NCI-H1105 treated with DMSO at 0.1 percent for 48 hours (cell line): ENCODE measurements at places on chromosomes 6 and 20.

DNA sequence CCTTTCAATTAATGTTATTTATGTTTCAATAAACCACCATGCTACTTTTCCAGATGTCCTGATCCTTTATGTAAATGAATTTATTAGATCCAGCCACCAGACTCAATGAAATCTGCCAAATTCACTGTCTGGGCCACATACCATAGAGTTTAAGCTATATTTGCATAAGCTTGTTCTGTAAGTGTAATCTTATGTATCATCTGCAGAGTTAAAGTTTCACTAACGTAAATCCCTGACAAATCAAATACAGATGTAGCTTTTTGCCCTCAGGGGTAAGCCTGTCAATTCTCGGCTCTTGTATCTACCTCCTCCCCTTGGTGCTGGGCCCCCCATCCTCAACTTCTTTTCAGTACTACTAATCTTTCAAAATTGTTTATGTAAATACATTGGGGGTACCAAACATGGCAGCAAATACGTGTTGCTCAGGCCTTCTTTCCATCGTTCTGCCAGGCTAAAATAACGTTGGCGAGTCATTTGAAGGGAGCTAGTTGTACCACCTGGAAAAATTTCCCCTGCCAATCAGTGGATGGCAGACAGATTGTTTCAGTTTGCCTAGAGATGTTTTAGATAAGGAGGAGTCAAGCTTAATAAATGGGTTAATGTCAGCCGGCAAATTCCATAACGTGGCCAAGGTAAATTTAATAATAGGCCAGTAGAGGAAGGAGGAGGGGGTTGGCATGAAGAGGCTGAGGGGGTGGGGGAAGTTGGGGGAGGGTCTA is 79.6 kb downstream of the RPS12 start:
- no peak for DNase-seq

DNA sequence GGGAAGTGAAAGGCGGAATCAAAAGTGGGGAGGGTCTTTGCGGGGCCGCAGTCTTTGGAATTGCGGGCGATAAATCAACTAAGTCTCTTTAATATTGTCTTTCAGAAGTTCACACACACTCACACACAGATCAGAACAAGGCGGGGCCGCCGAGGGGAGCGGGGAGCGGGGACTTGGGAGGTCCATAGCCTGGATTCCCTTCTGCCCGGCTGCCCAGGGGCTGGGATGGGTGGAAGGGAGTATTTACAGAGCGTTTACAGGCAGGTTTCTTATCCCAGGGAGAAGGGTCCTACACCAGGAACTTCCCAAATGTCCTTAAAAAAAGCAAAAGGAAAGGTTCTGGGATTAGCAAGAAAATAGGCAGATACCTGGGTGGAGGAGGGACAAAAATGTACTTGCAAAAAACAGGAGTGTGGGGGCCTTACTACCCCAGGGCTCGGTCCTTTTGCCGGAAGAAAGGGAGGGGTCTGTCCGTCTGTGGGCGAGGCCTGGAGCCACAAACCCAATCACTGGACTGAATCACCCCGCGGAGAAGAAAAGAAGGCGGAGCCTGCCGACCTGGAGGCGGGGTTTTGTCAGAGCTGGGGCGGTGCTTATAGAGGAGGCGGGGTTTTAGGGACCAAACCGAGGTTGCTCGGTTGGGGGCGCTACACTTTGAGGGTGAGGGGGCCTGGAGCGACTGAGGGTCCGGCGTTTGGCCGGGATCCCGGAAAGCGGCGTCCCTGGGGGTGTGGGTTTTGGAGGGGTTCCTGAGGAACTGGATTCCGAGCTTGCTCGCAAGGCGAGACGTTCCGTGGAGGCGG is 3.2 kb downstream of the PRRT1 start:
- DNase-seq: no peak

DNA sequence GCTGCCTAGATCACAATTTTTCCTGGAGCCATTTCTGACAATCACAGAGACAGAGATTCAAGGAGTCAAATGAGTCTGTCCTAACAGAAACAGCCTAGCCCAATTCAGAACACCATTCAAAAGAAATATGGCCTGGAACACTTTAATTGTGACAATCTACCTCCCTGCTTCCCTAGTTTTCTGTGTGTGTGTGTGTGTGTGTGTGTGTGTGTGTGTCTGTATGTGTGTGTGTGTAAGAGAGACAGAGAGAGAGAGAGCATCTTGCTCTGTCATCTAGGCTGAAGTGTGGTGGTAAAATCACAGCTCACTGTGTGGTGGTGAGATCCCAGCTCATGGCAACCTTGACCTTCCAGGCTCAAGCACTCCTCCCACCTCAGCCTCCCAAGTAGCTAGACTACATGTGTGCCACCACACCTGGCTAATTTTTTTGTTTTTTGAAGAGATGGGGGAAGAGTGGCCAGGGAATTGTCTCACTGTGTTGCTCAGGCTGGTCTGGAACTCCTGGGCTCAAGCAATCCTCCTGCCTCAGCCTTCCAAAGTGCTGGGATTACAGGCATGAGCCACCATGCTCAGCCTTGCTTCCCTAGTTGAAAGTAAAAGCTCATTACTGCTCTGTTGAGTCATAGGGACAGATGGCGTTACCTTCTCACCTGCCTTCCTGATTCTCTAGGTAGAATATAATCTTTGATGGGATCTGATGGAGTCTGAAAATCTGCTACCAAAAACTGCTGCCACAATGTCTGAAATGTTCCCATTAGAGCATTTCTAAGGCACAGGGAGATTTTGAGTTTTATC is 89.6 kb upstream of the BEND6 start:
- no peak for DNase-seq

GRCh38 chr20:44585057-44585963 is 2.9 kb downstream of the PKIG start:
- DNase-seq: no peak

DNA sequence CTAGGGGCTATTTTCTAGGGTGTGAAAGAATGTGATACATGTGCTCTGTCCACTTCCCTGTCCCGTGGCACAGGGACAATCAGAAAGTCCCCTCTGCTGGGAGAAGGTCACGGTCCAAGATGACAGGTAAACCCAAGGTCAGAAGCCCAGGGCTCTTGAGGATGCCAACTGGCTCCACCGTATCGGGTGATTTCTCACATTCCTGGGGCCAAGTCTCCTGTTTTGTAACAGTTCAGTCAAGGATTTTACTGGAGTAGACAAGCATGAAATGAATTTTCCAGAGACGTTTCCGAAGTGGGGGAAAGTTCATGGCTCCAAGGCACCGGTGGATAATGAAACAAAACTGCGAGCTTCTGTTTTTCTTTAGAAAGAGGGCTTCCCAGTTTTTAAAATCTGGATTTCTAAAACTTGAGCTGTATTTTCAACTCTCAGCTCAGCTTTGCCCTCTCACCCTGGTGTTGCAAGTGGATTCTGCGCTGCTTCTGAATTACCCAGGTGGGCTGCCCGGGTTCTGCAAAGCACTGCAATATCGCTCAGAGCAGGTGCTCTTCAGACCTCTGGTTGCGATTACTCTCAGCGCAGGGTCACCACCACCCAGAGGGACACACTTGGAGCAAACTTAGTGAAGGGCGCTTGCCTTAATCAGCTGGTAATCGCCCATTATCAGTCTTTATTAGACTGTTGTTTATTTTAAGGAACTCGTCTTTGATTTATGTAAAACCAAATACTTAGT is 64.4 kb upstream of the TMEM170B start:
- no peak for DNase-seq

DNA sequence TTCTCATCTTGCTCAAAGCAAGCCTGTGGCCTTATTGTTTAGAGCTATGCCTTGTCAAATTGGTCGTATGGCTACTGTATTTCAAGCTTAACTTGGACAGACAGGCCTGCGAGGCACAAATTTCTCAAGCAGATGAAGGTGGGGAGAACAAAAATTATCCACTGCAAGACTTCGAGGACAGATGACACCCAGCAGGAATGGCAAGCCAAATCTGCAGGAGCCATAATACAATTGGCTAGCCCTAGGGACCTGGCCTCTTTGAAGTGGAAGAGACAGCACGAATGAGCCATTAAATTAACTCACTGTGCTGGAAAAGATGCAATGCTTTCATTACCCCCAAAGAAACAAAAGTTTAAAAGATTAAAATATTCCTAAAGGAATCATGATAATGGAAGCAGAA is 5.0 kb upstream of the BLOC1S5 start:
- no peak for DNase-seq

GRCh38 chr6:14945461-14946185 is 300.2 kb upstream of the JARID2 start:
- DNase-seq: no peak

GRCh38 chr6:117137711-117138110 is 127.6 kb upstream of the VGLL2 start:
- no peak for DNase-seq

GRCh38 chr6:119312875-119313338 is 36.7 kb downstream of the MAN1A1 start:
- DNase-seq: no peak

DNA sequence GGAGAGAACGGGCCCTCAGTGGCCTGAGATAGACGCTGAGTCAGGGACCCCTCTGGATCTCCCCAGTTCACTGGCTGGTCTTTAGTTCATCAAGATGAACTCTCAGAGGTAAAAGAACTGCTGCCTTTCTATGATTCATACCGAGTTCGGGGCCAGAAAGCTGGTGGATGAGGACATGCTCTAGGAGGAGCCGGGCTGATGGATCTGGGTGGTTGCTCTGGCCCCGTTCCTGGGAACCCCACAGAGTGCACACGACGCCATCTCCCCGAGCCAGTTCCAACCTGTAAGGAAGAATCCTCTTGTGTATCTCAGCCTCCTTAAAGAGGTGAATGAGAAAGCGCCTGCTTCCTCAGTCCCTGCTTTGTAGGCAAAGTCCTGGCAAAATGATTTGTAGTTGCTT is 142.6 kb upstream of the PDE10A start:
- no peak for DNase-seq

- no peak for DNase-seq
These were observed 62.0 kb downstream of the ATXN1 start for GRCh38 chr6:16698997-16699868.

DNA sequence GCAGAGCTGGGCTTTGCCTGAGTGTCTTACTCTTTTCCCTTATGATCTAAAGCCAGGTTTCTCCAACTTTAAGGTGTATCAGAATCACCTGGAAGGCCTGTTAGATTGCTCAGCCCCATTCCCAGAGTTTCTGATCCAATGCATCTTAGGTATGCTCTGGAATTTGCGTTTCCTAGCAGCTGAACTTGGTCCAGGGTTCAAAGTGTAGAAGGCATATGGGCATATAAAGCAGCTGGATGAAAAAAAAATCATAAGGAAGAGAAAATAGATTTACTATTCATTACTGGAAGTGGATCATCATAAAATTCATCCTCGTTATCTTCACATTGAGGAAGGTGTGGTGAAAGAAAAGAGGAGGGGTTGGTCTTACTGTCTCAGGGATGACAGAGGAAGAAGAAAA is 56.8 kb upstream of the CDKAL1 start:
- DNase-seq: no peak

DNA sequence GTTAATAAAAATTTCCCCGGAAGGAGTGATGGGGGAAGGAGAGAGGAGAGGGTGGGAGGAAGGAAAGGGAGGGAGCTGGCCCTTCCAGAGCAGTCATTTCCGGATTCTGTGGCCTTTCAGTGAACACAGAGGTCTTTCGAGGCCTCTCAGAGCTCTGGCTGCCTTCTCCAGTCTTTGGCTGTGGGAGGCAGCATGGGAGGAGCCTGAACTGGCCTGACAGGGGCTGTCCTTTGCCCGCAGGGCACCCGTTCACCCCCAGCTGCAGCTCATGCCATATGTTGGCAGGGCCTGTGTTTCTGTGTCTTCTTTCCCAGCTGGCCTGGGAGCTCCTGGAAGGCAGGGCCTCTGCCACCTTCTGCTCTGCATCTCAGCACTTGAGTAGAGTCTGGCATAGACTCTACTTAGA is 95.5 kb downstream of the PPP1R14C start:
- no peak for DNase-seq

GRCh38 chr6:163186527-163186926 is 228.0 kb upstream of the QKI start:
- DNase-seq: no peak

DNA sequence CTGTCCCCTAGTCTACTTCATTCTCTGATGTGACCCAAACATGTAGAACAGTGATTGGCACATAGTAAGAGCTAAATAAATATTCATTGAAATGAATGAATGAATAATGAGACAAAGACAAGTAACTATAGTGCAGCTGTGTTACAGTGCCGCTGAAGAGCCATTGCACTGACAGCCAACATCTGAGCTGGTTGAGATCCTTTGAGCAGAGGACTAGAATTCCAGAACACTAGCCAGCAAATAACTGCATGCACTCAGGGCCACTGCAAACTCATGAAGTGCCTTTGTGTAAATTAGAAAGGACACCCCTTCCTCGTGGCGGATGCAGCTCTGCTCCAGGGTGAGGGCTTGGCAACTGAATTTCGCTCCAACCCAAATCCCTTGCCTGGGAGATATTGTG is 230.3 kb upstream of the CDYL start:
- DNase-seq: no peak

DNA sequence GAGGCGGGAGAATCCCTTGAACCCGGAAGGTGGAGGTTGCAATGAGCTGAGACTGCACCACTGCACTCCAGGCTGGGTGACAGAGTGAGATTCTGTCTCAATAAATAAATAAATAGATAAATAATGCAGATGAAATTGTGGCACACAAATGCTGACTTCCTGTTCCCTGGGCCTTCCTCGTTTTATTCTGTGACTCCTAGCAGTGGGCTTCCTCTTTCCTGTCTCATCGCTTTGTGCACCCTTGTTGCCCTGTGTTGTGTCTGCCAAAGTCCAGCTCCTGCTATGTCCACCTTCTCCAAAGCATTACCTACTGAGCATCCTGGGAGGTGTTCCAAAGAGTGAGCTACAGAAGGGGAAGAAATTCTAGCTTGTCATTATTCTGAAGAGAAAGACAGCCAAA is 100.2 kb upstream of the TIAM2 start:
- no peak for DNase-seq

DNA sequence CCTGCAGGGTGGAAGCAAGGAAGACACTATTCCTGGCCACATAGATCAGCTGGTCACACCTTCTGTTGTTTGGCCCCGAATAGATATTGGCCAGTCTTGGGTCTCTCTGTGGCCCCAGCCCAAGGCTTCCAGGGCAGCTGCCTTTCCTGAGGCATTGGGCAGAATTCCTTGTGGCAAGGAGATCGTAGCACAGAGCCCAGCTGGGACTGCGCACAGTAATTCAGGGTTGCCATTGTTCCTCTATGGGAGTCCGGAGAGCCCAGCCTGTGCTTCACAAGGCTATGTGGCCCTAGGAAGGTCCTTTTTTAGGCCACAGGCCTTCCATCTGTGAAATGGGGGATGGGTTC is 6.9 kb downstream of the SGK2 start:
- DNase-seq: no peak

DNA sequence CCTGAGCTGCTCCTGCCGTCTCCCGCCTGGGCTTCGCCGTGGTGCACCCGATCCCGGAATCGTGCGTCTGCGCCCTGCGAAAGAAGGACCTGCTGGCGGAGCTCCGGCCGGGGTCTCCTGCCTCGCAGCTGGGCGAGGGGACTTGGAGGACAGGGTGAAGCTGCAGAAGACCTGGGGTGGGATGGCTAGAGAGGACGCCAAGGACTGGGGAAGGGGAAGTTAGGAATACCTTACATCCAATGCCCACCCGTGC is 150.2 kb downstream of the PRL start:
- DNase-seq: no peak

- no peak for DNase-seq
These were observed 4.7 kb upstream of the TRMT11 start for GRCh38 chr6:125981571-125982185.
